ENCODE measurements at places on chromosomes 1 and 21. TPM values are rescaled to one million over a fixed set of nuclear protein-coding genes. Genes with fewer than 3 reads are reported as not detected.

DNA sequence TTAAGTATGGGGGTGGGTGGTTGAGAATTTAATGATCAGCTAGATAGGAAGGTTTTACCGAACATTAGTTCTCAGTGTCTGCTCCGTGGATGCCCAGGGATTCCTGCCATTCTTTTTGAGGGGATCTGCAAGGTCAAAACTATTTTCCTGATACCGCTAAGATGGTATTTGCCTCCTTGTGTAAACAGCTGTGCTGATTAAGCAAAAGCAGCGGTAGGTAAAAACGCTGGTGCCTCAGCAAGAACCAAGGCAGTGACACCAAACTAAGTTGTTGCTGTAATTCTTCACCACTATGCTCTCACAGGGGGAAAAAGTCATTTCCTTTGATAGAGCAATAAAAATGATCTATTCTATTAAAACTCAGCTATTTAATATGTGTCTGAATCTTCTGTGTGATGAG is 229.0 kb downstream of the FMN2 start:
- no peak for DNase-seq

- DNase-seq, result no peak
Measured at GRCh38 chr1:168687816-168688215, 41.2 kb downstream of the DPT start.

DNA sequence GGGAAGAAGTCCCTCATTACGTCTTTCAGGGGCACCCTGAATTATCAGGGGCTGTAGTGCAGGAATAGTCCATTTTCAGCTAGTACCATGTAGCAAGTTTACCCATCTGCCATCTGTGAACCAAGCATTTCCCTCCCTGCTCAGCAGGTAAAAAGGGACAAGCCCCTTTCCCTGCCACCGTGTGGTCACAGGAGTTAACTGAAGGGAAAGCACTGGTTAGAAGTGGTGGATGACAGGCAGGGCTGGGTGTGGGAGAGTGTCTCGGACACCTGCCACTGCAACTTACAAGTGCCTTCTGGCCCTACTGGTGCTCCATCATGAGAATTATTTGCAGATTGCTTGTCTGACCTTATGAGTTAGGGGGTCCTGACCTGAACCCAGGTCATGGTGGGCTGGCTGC is 32.0 kb upstream of the IGSF5 start:
- DNase-seq, result no peak

DNA sequence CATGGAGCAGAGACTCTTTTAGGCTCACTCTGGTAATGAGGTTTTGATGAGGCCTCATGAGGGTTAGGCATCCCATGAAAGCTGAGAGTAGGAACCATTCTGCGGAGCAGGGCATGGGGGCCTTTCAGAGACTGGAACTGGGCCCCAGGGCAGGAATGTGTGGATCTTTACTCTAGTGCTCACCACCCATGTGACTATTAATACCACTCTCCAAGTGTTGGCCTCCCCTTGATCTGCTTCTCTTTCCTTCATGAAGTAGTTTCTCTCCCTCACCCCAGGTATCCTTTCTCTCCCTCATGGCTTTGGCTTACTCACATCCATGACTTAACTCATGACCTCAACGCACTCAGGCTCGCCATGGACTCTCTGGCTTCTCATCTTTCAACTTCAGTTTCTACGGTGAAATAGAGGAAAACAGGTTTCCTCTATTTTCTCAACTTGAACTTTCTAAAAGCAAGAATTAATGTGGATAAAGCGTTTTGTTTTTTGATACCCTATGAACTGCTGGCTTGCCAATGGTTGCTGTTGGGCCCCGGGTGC is 50.5 kb upstream of the GADD45A start:
- DNase-seq, result no peak

DNA sequence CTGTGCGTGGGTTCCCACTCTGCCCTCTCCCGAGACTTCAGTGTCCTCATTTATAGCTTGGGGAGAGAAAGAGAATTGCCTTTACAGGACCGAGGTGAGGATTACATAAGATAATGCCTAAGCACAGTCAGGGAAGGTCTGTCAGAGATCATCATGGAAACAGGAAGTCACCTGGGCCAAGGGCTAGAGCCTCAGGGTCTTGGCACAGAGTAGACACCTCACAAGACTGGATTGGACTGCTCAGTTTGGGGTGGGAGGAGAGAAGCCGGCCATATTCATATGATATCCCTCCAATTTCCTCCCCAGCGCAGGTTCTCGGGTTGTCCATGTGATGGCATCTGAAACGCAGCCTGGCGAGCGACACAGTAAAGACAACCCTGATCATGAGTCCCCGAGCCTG is 3.8 kb downstream of the CNR2 start:
- no peak for DNase-seq

GRCh38 chr21:15686506-15686905 is 43.3 kb upstream of the USP25 start:
- no peak for DNase-seq

DNA sequence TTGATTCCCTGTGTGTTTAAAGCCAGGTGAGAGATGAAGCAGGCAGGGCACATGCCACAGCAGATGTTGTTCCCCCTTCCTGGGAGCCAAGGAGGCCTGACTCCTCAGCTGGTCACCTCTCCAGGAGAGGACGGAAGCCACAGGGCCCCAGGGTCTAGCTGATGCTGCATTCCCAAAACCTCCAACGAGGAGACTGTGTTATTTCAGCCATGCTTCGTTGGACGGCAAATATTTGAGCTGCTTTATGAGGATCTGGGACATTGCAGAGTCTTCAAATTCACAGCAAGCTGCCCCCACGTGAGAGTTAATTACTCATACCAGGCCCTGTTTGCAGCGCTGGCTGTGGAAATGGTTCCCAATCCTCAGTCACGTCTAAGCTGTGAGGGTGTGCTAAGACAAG is 85.3 kb downstream of the CDC7 start:
- no peak for DNase-seq

DNA sequence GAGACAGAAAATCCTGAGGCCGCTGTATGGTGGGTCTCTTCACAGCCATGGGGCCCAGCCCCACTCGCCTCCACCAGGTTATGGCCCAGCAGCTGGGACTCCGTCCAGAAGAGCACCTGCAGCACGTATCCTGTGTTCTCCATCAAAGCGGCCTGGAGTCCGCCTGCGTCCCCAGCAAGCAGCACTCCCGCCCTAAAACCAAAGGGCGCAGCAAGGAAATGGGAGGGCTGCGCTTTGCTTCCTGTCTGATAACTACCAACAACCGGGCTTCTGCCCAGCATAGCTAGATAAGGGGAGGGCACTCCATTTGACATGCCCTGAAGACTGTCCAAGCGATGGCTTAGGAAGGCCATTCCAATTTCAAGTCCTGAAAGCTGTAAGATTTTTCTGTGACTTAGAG is 119.9 kb downstream of the KCNJ15 start:
- no peak for DNase-seq

DNA sequence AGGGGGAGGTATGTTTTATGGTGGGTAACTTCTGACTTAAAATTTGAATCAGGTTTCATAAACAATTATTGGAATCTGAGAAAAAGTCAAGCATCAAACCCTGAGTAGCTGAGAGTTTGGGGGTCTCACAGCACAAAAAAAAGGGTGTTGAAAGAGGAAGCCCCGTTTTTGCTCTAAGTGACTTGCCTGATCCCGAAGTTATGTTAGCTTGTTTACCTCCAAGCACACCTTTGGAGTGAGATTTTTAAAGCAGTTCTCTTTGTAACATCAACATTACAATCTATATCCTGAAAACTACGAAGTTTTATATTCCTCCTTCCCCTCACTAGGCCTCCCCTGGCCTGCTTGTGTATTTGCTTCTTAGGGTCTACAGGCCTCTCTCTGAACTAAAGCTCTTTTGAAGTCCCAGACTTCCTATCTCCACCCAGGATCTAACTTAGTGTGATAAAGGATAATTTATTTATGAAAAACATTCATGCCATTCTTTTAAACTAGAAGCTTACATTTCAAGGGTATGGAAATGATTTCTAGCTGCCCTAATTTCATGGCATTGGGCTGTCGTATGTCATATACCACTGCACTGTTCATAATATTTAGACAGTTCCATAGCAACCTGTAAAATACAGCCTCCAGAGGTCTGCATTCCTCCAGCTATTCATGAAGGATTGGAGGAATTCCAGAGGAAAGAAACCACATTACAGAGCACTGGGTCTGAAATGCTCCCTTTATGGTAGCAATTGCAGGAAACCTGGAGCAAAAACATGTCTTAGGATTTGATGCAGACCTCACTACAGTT is 36.1 kb upstream of the RGS1 start:
- DNase-seq, result peak; percentile 93

DNA sequence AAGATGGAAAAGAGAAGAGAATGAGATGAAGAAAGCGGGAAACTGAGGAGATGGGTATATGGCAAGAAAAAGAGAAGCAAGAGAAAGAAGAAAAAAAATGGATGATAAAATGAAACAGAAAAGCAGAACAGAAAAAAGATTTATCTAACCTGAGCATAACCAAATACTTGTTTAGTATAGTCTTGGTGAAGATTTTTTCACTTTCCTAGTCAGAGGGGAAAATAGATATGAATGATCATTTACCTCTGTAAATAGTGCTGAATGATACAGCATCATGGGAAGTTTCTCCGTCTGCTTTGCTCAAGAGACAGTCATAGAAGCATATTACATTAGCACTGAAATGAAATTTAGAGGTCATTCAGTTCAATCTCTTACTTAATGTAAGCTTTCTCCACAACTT is 36.1 kb upstream of the PLPPR4 start:
- DNase-seq, result no peak

DNA sequence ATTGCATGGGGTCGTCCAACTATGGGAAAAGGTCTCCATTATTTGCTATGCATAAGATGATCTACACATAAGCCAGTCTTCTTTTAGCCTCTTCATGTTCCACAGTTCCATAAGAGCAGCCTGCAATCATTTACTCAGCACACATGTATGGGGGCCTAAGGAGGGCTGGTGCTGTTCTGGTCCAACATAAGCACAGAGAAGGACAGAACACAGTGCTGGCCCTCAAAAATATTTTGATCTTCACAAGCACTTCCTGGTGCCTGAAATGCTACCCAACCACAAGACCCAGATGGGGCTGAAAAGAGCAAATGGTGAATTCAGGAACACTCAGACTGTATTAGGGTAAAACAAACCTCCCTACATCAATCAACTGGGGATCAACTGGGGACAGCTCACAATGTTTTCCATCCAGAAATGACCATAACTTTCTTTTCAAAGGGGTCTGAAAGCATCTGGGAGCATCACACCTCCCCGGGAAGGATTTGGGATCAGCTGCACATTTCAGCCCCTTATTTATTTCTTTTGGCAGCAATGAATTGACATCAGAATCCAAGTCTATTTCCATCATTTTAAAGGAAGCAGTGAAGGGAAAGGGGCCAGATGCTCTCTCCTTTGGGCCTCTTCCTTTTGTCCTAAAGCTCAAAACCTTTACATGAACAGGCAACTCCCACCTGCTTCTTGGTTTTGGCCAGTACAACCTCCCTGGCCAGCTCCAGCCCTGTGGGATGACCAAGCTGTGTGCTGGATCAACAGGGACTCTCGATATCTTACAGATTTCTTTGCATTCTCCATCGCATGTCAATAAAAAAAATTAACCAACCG is 45.7 kb downstream of the KCNN3 start:
- DNase-seq, result no peak

GRCh38 chr1:200183637-200184036 is 156.1 kb downstream of the NR5A2 start:
- DNase-seq, result no peak

DNA sequence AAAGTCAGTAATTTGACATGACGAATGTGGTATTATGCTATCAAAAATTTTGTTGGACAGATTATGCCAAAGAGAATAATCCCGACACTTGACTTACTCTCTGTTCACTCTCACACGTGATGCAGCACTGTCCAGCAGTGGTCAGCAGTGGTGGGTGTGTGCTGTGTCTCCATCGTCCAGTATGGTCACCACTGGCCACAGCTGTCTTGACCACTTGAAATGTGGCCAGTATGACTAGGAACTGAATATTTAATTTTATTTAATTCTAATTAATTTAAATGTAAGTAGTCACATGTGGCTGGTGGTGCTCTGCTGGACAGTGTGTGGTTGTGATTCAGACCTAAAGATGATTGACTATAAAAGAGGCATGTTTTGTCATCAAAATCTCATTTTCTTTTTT is 24.0 kb downstream of the URB2 start:
- no peak for DNase-seq

DNA sequence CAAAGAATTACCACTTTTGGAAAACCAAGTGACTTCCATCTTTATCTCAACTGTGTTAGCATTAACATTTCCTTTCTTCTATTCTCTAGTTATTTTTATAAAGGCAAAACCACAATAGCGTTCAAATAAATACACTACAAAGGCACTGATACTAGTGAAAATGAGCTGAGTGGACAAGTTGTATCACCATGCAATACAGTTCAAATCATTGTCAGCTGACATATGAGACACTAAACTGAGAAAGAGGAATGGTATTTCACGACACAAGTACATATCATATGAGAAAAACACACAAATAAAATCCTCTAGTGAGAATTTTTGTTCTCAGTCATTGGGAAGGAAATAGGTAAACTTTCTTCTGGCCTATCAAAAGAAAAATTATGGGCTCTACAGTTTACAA is 26.2 kb downstream of the ENAH start:
- no peak for DNase-seq

DNA sequence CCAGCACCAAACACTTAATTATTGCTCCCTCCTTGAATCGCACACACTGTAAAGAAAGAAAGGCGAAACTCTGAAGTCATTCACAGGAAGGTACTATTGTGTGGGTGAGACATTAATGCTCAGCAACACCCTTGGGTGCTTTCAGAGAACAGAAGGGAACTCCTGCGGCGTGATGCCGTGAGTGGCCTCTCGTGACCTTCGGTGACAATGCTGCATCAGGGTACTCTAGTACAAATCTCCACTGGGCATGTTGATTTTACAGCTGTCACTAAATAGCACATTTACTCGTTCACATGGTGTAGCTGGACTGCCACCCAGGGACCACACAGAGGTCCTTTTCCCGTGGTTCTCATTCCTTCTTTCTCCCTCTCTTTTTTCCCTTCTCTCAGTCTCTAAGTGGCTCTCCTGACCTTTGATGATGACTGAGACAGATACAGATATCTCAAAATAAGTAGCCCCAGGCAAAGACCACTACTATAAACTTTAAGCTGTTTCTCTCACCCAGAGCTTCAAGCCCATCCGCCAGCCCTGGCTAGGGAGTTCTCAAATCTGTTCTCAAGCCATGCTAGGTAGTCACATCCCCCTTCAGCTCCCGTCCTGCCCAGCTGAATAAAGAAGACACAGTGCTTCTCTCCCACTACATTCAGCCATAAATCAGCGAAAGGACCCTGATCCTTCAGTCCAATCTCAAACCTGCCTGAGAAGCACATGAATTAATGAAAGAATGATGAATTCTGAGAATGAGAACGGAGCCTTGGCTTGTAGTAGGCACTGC is 223.4 kb upstream of the FMN2 start:
- DNase-seq, result no peak

Gene HUNK
- total RNA-seq, result 5.5 TPM

Gene RGS16
- 7.9 TPM for total RNA-seq

Gene LEFTY2
- total RNA-seq, result 6.7 TPM

Gene PCAT6
- total RNA-seq, result not detected

Gene SLFNL1
- total RNA-seq, result 0.30 TPM

Gene PRDM15
- total RNA-seq, result 5.1 TPM

Gene HSD3B2
- 0.20 TPM for total RNA-seq

Gene RABIF
- 4.8 TPM for total RNA-seq

Gene PRSS38
- total RNA-seq, result not detected

Gene WNT4
- 4.2 TPM for total RNA-seq

Measured in skin of body (tissue), 3 donors.